CD8-positive, alpha-beta memory T cell (primary cell): ENCODE measurements at places on chromosomes 7 and 10.
A peak's percentile ranks its signal among the peaks of the same experiment; 100 is the strongest.

DNA sequence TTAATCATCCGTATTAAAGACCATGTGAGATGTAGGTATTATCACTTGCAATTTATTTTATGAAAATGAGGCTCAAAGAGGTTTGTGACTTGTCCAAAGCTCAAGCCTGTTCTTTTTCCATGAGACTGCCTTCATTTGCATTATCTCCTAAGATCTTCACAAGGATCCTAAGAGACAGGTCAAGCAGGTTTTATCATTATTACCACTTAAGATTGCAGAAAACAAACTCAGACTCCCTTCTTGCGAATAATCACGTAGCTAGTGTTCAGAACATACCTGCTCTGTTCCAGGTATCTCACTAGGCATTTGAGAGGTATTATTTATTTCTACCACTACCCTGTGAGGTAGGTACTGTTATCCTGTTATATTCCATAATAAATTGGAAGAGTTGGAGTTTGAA, 64.8 kb downstream of the ZNRF2 start:
- DNase-seq = no peak

DNA sequence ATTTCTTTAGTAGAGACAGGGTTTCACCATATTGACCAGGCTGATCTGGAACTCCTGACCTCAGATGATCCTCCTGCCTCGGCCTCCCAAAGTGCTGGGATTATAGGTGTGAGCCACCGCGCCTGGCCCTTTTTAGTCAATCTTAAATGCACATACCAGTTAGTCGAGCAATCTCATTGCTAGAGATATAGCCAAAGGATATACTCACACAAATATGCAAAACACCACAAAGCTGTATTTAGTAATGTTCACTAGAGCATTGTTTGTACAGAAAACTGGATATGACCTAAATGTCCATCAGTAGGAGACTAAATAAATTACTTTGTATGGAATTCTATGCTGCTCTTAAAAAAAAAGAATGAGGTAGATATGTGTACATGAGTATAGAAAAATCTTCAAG, 24.5 kb upstream of the IL6 start:
- DNase-seq = no peak

- DNase-seq = no peak
These were observed 13.7 kb upstream of the GFRA1 start for GRCh38 chr10:116286626-116287200.

- no peak for DNase-seq
These were observed 686.9 kb downstream of the NXPH1 start for GRCh38 chr7:9120331-9120730.

- no peak for DNase-seq
These were observed 9.5 kb downstream of the RHOBTB1 start for GRCh38 chr10:60934215-60935175.

DNA sequence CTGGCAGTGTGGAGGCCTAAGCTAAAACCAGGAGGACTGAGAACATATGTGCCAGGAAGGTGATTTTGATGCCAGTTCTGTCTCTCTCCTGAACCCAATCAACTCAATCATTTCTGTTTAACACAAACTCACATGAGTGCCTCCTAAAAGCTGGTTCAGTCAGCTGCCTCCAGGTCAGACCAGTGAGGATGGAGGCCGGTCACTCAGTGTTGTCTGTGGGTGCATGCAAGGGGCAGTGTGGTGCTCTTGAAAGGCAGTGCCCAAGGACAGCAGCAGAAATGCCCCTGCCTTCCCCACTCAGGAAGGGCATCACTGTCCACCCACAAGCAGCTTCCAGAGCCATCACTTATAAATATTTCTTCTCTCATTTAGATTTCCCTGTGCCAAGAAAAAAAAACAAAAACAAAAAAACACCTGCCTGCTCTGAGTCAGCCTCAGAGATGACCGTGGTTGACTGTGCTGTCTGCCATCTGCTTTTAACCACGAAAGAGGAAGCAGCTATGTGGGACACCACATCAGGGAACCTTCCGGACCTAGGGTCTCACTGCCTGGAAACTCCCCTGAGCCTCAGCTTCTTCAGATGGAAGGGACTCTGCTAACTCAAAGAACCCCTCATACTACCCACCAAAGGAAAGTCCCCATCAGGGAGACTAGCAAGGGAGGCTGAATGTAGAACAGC, 39.1 kb downstream of the VOPP1 start:
- DNase-seq = peak; percentile 69

- DNase-seq = no peak
These were observed 106.4 kb upstream of the FAM133B start for GRCh38 chr7:92696584-92696983.

- no peak for DNase-seq
These were observed 103.6 kb downstream of the ELMO1 start for GRCh38 chr7:37344886-37345579.

DNA sequence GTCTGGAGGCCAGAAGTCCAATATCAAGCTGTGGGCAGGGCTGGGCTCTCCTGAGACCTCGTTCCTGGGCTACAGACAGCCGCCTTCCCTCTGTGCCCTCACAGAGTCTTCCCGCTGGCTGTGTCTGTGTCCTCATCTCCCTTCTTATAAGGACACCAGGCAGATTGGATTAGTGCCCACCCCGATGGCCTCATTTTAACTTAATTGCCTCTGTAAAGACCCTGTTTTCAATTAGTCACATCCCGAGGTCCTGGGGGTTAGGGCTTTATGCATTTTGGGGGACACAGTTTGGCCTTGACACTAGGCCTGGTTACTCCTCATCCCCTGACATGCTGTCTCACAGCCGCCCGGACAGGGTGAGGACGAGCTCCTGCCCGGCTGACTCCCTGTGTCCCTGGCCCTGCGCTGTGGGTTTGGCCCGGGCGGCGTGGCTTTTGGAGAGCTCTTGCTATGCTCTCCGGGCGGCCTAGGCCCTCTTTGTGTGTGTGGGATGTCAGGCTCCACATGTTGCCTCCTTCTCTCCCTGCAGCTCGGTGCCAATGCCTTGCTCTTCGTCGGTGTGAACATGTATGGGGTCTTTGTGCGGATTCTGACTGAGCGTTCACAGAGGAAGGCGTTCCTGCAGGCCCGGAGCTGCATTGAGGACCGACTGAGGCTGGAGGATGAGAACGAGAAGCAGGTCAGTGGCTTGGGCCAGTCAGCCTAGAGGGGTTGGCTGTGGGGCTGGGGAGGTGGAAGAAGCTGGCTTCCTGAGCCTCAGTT, 18.2 kb downstream of the ADCY1 start:
- no peak for DNase-seq

DNA sequence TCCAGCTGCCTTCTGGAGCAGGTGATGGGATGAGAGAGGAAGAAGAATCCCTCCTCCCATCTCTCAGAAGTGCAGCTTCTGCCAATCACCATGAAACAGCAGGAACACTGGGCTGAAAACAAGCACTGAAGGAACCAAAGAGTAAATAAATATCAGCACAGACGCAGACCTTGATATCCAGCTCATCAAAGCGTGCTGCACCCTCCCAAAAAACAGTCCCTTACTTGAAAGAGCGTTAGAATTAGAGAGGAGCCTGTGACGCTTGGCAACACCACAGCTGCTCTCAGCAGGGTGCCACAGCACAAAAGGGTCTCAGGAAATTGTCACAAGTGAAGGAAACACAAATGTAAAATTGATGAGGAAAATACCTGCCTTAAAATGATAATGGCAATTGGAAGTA, 39.5 kb downstream of the KLF6 start:
- DNase-seq = no peak

DNA sequence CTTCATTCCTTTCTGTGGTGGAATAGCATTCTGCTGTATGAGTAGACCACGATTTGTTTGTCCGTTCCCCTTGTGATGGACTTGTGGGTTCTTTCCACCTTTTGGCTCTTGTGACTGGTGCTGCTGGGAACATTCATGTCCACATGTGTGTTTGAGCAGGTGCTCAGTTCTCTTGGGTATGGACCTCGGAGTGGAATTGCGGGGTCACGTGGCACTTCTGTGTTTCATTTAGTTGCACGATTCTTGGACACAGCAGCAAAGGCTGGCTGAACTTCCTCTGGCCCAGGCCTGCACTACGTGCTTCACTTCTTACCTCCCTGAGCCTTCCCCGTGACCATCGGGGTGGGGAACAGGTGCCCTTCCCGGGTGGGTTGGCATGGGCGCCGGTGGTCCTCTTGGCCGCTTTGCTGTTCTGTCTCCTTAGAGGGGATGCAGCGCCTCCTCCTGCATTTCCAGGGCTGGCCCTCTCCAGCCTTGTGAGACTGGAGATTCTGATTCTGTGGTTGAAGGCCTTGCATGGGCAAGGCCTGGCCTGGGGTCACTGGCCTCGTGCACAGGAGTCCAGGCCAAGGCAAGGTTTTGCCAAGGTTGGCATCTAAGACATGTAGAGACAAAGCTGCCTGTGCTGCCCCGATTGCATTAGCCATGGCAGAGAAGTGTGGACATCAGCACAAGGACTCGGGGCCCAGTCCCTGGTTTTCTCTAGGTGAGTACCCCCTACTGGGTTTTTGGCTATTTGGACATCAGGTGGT, 25.1 kb downstream of the DOCK1 start:
- no peak for DNase-seq

GRCh38 chr7:24833549-24833948, 76.3 kb upstream of the GSDME start:
- DNase-seq = no peak

GRCh38 chr7:46071076-46071475, 150.0 kb upstream of the IGFBP3 start:
- DNase-seq = no peak

- DNase-seq = no peak
These were observed 191.9 kb upstream of the WDR11 start for GRCh38 chr10:120658943-120659885.

GRCh38 chr7:82762880-82763279, 319.3 kb upstream of the CACNA2D1 start:
- DNase-seq = no peak

DNA sequence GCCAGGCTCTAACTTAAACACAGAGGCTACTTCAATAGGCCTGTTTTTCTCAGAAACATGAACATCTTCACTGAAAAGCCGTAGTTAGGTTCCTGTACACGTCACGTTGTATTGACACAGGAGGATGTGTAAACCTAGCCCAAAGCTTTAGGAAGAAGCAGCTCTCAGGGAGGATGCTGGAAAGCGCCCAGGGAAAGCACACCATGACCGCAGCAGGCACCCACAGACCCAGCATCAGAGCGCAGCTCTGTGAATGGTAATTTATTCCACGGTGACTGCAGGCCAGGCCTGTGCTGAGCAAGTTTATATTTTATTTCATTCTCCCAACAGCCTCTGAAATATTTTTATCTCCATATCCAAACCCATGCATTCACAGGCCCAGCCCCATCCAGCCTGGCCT, 51.1 kb downstream of the ASB13 start:
- no peak for DNase-seq
